Stimulated activated CD4-positive, alpha-beta T cell treated with anti-CD3 and anti-CD28 coated beads, Interleukin-2, amount 100 ng/mL, for 48 hours (primary cell): ENCODE measurements at places on chromosomes 13 and 19.

DNA sequence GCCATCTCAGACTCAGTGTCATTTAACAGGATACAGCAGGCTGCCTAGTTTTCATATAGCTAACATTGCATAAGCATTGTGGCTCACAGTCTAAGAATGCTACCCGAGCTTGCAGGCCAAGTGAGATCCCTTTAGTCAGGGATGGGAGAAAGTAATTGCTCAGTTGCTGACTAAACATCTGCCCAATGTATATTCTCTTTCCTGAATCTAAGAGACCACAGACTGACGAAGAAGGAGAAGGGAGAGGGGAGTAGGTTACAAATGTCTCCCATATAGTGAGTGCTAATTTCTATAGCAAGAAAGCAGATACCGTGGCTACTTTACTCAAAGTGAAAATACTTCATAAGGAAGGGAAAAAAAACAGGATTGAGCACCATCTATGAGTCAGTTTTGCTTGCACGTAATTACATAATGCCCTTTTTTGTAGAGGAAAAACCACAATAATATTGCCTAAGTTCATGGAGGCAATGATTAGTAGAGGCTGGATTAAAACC lies 453.9 kb downstream of the COG6 start:
- DNase-seq: no peak

DNA sequence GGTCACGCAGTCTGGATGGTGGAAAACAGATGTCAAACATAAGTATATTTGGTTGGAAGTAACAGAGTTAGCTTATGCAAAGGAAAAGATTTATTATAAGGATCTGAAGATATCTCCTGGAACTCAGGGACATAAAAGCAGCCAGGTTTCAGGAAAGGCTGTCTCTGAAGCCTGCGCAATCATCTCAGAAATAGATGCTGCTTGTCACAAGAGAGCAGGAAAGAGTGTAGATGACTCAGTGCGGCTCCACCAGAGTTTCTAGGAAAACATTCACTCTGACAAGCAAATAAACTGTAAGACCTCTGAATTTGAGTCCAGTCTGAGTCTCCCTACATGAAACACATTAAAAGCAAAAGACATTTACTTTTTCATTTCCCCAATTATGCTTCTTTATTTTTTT lies 220.4 kb upstream of the HTR2A start:
- no peak for DNase-seq

DNA sequence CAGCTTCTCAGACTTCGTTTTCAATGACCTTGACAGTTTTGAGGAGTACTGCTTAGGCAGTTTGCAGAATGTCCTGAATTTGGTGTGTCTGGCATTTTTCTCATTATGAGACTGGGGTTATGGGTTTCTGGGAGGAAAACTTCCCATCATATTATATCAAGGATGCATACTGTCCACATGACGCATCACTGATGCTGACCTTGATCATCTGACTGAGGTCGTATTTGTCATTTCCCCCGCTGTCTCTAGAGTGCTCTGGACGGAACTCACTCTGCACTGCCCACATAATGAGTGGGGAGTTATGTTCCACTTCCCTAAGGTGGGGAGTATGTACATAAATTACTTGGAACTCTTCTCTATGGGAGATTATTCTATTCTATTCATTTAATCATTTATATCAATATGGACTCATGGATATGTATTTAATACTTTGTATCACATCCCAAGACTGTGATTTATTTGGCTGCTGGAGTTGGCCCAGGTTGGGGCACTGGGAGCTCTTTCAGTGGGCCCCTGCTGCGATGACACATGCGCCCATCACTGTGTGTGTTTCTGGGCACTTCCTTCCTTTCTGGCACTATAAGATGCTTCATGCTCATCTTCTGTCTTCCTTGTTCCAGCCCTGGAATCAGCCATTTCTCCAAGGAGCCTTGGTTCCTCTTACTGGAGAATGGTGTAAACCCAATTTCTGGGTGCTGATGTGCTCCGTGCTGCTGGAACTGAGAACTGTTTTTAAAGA lies 138.6 kb downstream of the MIPEP start:
- no peak for DNase-seq

DNA sequence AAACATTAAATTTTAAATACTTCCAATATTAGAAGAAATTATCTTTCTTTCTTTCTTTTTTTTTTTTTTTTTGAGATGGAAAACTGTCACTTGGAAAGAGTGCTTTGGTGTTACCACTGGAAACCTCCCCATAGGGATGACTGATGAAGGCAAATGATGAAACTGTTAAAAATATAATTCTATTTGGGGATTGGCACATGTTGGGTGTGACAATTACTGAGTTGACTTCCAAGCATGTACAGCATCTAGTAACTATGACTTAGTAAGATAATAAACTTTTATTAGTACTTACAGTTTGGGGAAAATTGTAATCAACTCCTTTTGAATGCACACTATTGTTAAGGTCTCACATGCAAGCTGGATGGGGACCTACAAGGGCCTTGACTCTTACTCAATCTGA lies 592.5 kb downstream of the KCTD12 start:
- DNase-seq: no peak

- DNase-seq: no peak
These were observed 19.7 kb upstream of the GTF3A start for GRCh38 chr13:27404680-27405079.

DNA sequence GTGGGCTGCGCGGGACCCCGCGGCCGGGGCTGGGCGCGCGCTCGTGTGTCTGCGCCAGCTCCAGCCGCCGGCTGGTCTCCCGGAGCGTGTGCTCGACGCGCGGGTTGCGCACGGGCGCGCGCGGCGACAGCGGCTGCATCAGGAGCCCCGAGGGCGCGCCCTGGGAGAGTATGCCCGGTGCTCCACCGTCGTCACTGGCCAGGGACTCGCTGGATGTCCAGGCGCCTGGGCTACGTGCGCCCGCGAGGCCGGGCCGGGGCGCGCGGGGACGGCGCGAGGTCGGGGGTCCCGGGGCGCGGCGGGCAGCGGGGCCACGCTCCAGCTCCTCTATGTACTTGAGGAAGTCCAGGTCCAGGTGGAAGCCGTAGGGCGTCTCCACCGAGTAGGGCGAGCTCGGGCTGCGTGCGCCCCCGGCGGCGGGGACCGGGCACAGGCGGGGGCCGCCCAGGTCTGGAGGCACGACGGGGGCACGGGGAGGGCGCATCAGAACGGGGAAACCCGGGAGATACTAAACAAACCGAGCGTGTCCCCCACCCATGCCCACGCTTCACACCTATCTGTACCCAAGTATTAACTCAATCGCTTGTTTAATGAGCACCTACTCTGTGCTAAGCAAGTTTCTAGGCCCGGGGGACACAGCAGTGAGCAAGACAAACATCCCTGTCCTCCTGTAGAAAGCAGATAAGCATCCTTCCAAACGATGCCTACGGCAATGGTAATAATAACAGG lies 7.6 kb downstream of the KANK3 start:
- no peak for DNase-seq
